ENCODE measurements at places on chromosomes 7 and 10.

- DNase-seq: no peak
Observed at GRCh38 chr7:27051451-27051850, 44.3 kb downstream of the HOXA1 start.

DNA sequence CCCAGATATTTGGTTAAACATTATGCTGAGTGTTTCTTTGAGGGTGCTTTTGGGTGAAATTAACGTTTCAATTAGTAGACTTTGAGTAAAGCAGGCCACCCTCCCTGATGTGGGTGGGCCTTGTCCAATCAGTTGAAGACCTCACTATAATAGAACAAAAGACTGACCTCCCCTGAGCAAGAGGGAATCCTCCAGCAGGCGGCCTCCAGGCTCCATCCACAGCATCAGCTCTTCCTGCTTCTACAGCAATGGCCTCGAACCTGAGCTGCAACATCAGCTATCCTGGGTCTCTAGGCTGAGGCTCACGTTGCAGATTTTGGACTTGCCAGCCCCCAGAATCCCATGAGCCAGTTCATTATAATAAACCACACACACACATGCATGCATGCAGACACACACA is 104.2 kb downstream of the PFKFB3 start:
- no peak for DNase-seq

DNA sequence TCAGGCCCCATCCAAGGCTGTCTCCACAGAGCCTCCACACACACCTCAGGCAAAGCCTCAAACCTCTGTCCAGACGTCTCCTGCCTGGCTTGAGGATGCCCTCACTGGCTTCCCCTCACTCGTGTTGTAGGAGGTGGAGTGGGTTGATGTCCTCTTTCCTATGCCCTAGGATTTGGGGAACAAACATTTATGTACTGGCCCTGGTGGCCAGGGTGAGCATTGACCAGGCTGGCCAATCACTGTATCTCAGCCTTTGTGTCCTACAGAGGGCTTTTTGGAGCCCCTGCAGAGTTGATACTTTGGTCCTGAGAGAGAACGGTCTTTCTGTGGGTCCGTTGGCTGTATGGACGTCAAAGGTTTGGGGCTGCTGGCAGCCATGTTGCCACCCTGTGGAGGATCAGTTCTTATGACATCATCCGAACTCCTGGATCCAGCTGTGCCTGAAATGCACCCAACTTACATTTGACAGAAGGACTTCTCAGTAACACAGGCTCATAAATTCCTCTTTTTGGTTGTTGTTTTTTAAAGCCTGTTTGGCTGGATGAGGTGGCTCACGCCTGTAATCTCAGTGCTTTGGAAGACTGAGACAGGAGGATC is 2.3 kb upstream of the GRID2IP start:
- no peak for DNase-seq

DNA sequence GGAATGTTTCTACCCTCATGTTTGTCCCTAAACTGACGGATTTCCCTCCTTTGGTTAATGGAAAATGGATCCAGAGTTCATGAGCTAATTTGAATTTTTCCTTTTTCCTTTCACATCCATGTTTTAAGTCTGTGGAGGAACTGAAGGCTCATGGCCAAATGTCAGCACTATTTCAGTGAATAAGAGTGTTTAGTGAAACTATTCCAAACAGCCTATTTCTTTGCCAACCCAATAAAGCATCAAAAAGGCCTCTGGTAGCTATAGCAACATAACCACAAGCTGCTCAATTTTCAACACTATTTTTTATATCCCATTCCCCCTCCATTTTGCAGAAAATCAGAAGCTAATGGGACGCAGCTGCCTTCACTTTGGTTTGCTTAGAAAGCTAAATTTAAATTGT is 1454.1 kb downstream of the GATA3 start:
- DNase-seq: no peak

DNA sequence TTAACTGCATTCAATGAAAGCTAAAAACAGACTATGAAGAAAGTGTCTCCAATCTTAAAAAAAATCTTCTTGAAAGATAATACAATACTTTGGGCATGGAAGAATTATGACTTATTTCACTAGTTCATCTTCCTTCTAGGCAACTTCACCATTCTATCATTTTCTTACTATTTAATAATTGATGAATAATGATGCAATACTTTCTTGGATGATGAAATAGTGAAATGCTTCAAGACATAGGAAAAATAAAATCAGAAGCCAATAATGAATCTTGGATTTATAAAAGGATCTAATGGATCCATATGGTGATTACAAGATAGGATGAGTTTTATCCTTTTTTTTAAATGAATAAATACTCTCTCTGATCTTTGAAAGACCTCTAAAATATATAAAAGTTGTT is 4.4 kb downstream of the DMBT1 start:
- DNase-seq: no peak

GRCh38 chr10:96494694-96495093 is 19.0 kb downstream of the TLL2 start:
- no peak for DNase-seq

DNA sequence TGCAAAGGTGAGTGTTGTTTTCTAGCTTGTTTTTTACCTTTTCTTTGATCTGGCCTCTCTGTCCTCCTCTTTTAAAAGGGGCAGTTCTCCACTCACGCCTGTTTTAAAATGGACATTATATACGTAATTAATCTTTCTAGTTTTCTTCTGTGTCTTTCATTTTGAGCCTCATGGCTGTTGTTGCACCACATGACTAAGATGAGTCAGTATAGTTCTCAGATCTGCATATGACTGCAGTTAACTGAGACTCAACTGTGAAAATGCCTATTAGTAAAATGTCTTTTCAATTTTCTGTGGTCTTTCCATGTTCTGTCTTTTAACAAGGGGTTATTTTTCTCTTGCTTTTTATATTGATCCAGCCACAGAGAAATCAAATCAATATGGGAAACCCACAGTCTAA is 296.1 kb downstream of the CDK14 start:
- no peak for DNase-seq

GRCh38 chr10:114553436-114553835 is 104.6 kb downstream of the ABLIM1 start:
- no peak for DNase-seq

- DNase-seq: no peak
Observed at GRCh38 chr7:71325151-71325550, 193.2 kb downstream of the GALNT17 start.

- no peak for DNase-seq
Observed at GRCh38 chr10:78407966-78408365, 374.3 kb downstream of the RPS24 start.

- DNase-seq: no peak
Observed at GRCh38 chr10:132523561-132524442, 13.8 kb upstream of the INPP5A start.

DNA sequence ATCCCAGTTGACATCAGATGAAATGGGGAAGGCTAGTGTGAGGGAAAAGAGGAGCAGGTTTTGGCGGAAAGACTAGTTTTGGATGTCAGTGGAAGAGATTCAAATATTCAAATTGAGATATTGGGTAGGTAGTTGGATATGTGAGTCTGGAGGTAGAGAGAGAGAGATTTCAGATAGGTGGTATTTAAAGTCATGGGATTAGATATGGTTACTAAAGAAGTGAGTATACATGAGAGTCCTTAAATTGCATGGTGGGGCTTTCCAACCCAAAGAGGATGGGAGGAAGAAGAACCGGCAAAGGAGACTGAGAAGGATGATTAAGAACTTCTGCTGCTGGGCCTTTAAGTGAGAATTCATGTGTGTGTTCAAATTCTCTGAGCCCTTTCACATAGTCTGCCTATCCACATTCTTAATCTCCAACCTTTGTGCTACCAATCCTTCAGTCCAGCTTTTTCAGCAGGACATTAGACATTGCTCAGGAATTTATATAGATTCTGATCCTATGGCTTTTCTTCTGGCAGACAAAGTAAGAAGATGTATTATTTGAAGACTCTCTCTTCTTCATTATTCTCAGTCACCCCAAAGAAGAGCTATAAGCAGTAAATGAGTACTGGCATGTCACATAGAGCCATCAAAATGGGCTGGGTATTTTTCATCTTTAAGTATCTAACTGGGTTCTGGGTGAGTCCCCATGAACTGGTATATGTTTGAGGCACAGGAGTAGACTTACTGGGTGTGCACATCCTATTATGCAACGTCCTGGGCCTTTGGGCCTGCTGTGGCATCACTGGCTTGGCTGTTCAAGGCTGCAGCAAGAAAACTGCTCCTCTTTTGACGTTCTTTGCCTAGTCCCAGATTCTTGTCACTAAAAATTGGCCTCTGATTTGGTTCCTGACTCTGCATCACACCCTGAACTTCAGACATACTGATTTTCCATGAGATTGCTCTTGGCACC is 33.6 kb downstream of the ST7 start:
- no peak for DNase-seq

DNA sequence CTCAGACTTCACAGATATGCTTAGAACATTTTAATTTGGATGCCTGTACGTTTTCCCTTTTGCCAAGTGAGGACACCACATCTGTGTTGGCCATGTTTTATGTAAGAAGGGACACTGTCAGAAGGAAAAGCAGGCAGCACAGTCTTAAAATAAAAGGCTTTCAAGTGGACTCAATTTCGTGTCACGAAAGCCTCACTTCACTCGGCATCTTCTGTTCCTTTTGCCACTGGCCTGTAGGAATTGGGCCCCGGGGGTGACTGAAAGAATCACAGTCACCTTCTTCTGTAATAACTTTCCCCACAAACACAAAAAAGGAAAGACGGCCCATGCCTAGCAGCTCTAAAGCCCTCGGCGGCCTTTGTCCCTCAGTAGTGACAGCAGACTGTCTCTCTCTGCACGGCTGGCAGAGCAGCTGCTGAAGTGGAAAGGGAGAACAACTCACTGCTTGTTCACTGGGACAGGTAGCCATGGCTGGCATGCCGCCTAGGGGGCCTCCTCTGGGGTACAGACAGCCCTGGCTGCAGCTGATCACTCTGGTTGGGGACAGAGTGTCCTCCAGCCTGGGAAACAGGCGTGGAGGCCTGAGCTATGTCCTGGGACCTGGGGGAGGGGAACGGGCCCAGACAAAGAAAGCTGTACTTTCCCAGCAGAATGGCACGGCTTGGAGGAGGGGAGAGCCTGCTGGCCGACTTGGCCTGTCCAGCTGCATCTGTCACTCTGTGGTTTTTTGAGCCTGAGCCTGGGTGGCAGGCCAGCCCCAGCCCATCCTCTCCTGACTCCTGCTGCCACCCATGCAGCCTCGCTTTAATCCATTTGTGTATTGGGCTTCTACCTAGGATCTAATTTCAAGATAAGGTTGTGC is 4.4 kb downstream of the RASSF4 start:
- DNase-seq: no peak

DNA sequence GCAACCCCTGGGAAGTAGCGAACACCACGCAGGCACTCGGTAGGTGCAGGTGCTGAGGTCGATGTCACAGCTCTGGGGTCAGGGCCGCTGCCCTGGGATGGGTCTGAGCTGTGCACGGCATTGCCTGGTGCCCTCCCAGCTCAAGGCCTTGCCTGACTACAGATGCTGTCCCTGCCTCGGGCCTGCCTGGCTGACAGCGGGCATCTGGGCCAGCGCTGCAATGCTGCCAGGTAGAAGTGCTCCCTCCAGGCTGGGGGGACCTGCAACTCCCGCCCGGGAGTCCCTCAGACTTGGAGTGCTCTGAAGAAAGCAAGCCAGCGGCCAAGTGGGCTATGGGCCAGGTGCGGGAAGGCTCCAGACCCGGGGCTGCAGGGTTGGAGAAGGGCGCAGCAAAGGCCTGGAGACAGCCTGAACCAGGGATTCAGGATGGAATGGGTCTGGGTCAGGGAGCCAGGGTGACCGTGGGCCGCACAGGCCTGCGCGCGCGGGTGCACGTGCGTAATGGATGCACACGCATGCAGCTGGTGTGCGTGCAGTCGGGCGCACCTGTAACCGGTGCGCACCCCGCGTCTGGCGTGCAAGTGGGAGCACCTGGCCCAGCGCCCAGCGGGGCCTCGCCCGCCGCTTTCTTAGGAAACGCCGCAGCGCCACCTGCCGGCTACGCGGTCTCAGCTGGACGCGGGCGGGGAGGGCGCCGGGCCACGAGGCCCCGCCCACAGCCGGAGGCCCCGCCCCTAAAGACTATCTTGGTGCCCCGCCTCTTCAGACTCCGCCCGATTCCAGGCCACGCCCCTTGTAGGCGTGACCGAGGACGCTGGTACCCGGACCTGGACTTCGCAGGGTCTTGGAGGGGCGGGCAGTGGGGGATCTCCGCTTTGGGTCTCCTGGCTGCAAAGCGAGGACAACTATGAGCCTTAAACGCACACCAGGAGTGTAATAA is 46.7 kb downstream of the MICALL2 start:
- peak; percentile 81 for DNase-seq

GRCh38 chr7:104933521-104933988 is 80.5 kb upstream of the KMT2E start:
- DNase-seq: no peak

DNA sequence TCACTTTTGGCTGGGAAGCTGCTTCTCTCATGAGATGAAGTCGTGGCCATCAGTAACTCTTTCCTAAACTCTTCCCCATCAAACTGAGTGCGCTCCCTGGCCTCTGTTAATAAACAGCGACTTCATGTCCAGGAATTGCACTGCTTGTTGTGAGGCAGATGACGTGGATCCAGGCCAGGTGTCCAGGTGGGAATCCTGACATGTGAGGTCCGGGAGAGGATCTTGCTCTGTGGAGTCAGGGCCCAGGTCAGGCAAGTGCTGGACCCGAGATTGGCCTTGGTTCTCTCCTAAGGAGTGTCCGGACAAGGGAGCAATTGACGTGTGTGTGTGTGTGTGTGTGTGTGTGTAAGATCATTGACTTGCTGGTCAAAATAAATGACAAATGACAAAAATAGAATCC is 362.7 kb downstream of the GLRX3 start:
- DNase-seq: no peak

- DNase-seq: no peak
Observed at GRCh38 chr10:14873090-14873760, 5.4 kb upstream of the SUV39H2 start.

- DNase-seq: no peak
Observed at GRCh38 chr7:55133630-55134358, 115.0 kb downstream of the EGFR start.

- no peak for DNase-seq
Observed at GRCh38 chr10:51649064-51649463, 50.3 kb downstream of the CSTF2T start.

DNA sequence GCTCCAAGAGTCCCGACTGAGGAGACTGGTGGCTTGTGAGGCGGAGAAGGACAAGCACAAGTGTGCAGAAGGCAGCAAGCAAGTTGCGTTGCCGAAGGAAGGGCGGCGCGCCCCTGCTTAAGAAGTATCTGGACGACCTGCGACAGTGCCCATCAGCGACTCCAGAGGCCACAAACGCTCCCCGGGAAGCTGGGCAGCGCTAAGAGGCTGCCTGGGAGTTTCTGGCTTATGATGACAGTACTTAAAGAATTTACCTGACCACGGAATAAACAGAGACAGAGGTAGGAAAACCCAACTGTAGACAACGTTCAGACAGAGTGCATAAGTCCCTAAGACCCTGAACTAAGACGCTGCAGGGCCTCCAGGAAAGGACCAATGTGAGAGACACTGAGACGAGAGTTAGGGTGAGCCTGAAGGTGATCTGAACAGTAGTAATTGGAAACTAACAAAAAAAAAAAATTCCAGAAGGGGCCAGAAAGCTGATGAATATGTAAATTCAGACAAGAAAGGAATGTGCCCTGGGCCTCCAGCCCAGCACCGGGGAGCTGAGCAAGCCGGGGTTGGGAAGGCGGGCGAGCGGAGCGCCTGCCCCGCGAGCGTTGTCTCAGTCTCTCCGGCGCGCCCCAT is 1.0 kb downstream of the OSBPL3 start:
- DNase-seq: no peak
